ENCODE measurements at places on chromosomes 2 and 18.

DNA sequence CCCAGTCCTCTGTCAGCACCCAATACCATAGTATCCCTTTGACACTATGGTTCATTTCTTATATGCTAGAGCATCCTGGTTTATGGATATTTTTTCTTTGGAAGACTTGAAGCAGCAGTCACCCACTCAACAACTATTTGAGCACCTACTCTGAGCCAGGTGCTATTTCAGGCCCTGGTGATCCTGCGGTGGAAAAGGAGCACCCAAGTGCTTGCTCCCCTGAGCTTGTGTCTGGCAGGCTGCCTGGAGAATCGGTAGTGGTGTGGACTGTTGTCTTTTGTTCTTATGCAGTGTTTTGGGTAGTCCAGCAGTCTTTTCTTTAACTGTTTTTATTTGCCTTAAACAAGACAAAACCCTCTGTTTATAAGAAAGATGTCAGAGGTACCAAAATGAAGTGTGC lies 28.9 kb downstream of the NCK2 start:
- DNase-seq: no peak

DNA sequence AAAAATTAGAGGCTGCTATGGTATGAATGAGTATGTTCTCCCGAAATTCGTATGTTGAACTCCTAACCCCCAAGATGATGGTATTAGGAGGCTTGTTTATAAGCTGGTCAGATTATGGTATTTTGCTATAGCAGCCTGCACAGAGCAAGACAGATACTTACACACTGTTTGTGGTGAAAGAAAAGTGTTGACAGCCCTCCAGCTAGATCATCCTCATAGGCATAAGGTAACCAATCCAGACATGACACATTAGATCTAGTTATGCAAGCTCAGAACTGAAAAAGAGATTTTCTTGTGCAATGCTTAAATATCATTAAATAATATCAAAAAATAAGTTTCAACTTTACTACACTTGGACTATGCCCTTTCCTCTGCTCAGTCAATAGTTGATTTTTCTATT lies 107.1 kb downstream of the ABCA12 start:
- no peak for DNase-seq

DNA sequence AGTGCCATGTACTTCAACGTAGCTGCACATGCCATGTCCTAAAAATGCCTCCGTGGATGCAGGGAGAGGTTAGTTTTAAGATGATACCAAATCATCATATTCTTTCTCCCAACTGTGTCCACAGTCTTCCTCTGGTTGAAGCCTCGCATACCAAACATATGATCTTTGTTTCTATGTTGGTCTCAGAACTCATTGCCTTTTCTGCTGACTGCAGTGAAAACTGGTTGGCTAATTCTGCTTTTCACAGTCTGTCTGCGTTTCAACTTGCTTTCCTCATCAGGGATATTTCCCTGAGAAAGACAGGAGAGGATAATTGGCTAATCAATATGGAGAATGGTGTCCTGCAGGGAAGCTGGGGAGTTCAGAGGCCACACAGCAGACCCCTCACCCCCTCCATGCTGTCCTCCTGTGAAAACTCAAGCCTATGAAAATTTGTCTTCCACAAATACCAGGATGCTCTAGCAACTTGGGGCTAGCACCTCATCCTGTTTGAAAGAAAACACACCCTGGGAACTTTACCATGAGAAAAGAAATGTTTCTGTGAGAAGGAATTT lies 192.2 kb upstream of the PXDN start:
- DNase-seq: no peak

DNA sequence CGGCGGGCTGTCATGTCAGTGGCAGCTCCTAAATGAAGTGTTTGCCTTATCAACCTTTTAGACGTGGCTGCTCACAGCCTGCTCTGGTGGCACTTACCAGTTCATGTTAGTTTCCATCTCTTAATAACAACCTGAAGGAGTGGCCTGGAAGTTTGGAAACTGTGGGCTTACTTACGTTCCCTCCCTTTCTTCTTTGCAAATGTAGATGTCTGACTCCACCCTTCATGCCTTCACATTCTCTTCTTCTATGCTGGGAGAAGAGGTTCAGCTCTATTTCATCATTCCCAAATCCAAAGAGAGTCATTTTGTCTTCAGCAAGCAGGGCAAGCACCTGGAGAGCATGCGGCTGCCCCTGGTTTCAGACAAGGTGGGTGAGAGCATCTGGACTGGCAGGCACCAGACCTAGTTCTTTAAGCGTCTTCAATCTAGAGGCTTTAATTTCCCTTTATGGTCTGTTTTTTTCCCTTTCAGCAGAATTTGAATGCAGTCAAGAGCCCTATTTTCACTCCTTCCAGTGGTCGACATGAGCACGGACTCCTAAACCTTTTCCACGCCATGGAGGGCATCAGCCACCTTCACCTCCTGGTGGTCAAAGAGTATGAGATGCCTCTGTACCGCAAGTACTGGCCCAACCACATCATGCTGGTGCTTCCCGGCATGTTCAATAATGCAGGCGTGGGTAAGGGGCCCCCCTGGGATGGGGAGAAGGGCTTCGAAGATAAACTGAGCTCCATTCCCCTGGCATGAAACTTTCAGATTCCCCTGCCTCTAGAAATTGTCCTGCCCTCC lies 92.4 kb downstream of the ESCO1 start:
- DNase-seq: no peak

- no peak for DNase-seq
Observed at GRCh38 chr18:11320986-11321385, 171.6 kb upstream of the PIEZO2 start.

DNA sequence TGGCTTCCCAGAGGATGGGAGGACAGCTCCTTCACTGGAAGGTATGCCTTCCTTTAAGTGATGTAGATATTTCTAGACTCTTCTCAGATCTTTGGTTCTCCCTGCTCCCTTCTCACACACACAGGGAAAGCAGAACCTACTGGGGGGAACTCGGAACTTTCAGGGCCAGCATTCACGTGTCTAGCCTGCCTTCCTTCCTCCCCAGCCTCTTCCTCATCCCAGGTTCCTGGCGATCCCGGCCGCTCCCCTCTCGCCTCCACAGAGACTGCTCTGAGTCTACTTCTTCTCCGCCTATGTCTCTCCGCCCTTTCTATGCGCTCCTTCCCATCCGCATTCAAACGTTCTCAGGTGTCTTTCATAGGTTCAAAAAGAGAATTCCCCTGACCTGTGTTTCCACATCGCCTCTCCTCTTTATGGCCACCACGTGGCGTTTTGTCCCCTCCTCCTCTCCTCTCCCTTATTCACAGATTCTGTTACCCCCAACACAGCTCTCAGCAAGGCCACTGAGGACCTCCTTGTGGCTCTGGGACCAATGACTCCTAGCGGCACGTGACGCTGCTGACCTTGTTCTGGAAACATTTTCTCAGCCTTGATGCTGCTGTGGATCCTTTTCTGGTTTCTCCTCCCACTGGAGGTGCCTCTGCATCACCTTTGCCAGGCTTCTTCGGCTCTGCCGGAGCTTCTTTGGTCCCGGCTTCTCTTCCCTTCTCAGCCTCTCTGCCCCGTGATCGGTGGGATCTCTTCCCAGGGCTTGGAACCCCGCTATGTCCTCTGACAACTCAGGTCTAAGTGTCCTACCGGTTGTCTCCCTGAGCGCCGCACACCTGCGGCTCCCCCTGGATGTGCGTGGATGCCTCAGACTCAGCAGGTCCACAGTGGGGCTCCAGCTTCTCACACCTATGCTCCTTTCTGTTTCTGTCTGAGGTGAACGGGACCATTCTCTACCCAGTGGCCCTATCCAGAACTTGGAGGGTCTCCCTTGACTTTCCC lies 77.5 kb downstream of the VAPA start:
- DNase-seq: no peak

GRCh38 chr18:79381811-79382311 lies 13.9 kb upstream of the NFATC1 start:
- DNase-seq: peak; percentile 23

DNA sequence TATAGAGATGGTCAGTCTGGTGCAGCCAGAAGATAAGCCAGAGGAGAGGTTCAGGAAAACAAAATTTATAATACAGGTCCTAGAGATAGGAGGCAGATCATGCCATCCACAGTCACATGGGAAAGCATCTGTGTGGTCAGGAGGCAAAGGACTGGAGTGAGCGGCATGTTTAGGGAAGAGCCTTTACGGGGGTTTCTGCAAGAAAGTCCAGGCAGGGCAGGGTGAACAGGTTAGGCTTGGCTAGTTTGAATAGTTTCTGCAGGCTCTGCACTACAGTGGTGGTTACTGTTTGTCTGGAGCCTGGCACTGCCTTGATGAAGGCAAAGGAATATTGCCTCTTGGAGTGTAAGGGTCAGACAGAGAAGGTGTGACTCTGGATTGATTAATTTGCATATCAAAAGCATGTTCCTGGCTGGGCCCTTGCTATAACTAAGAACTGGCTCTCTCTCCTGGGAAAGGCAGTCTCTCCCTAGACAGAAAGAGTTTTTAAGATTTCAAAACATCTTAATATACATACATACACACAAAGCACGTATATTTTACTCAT lies 1034.7 kb upstream of the CHAC2 start:
- DNase-seq: no peak
